ENCODE measurements at places on chromosomes 13 and 19. TPM values are rescaled to one million over a fixed set of nuclear protein-coding genes. Genes with fewer than 3 reads are reported as not detected.

LILRA6 gene
- total RNA-seq: not detected

ZIC2 gene
- 0.22 TPM for total RNA-seq

CGB3 gene
- total RNA-seq: not detected

ZNF682 gene
- total RNA-seq: 1.6 TPM

SHD gene
- not detected for total RNA-seq

APOC1 gene
- 1.5 TPM for total RNA-seq

CD177 gene
- total RNA-seq: 0.09 TPM

ZNF649 gene
- 7.4 TPM for total RNA-seq

EXOSC5 gene
- 9.1 TPM for total RNA-seq

FCAR gene
- total RNA-seq: not detected

CIC gene
- 9.2 TPM for total RNA-seq
